ENCODE measurements at places on chromosomes 5 and 9. TPM values are rescaled to one million over a fixed set of nuclear protein-coding genes. Genes with fewer than 3 reads are reported as not detected.

DNA sequence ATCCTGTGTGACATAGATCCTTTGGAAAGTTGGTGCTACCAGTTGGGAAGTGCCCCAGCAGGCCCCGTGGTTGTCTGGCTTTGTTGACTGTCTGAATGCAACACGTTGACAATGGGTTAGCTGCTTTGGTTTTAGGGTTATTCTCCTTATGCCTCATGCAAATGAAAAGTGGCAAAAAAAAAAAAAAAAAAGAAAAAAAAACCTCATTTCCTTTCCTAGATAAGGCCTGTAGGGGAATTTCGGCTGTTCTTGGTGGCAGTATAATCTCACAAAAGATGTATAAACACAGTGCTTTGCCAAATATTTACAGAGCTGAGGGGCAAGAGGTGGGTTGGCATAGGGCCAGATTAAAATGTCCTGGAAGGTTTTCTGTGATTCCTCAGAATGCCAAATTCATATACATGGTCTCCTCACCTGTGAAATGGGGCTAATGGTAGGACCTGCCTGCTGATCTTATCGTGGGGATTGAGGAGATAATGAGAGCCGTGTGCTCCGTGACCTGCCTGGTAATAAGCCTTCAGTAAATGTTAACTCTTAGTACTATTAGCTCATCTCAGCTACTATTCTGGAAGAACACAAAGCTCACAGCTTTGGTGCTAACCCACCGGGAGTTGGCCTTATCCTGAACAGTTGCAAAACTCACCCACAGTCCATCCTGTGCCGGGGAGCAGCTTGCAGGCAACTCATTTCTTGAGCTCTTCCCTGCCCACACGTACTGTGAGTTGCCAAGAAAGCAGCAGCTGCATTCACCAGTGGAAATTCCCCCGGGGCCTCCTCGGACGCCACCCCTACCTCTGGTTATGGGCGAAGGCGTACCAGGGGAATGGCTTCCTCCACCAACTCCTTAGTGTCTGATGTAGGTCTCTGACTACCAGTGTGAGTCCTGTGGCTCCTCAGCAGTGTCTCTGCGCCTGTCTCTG lies 220.3 kb downstream of the NR3C1 start:
- peak; percentile 66 for DNase-seq

- no peak for DNase-seq
Observed at GRCh38 chr5:137433539-137433938, 65.6 kb downstream of the SPOCK1 start.

- peak; percentile 10 for DNase-seq
Observed at GRCh38 chr5:172002840-172003512, 3.5 kb downstream of the FBXW11 start.

- DNase-seq, result no peak
Observed at GRCh38 chr5:83689881-83690280, 30.8 kb downstream of the HAPLN1 start.

DNA sequence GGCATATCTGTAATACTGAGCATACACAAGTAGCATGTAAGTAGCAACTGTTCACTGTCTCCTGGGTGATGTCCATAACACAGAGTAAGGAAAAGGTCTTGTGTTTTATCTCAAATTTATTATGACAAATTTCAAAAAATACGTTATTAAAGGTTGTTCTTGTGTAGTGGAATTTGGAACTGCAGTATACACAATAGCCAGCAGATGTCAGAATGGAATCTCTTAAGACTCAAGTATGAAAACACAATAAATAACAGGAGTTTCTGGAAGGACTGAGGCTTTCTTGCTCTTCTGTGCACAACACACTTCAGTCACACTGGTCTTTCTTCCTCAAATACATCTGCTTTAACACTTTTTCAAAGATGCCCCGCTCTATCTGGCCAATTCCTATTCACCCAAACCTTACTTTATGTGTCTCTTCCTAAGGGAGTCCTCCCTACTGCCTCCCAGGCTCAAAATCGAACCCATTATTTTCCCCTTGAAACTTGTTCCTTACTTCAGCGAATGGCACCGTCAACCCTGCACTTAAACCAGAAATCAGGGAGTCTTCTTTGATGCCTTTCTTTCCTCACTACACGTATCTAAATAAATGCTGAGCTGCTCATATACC lies 6.5 kb upstream of the FBXO10 start:
- no peak for DNase-seq

GRCh38 chr5:149212198-149212951 lies 59.3 kb upstream of the AFAP1L1 start:
- no peak for DNase-seq

- DNase-seq, result no peak
Observed at GRCh38 chr5:134794082-134794481, 35.5 kb downstream of the DDX46 start.

DNA sequence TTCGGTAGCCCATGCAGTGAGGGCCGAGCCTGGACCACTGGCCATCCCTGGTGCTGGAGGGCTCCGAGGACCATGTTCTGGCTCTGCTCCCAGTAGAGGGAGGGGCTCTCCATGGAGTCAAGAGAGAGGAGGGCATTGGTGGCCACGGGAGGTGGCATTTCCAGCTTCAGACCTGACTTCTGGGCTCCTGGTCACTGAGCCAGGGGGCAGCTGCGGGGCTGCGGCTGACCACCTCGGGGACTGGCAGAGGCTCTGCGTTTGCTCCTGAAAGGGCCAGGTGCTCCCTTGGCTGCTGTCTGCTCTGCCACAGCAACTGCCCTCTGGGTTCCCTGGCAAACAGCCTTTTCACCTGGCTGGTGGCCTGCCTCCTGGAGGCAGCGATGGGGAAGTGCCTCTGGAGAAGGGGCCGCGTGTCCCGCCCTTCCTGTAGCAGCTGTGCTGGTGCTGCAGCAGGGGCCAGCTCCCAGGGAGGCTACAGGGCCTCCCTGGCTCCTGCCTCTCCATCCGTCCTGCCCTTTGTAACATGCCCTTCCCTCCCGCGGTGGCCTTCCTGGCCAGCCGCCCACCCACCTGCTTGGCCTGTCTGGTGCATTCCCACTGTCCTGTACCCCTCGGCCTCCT lies 144.6 kb downstream of the CACNA1B start:
- DNase-seq, result peak; percentile 29

DNA sequence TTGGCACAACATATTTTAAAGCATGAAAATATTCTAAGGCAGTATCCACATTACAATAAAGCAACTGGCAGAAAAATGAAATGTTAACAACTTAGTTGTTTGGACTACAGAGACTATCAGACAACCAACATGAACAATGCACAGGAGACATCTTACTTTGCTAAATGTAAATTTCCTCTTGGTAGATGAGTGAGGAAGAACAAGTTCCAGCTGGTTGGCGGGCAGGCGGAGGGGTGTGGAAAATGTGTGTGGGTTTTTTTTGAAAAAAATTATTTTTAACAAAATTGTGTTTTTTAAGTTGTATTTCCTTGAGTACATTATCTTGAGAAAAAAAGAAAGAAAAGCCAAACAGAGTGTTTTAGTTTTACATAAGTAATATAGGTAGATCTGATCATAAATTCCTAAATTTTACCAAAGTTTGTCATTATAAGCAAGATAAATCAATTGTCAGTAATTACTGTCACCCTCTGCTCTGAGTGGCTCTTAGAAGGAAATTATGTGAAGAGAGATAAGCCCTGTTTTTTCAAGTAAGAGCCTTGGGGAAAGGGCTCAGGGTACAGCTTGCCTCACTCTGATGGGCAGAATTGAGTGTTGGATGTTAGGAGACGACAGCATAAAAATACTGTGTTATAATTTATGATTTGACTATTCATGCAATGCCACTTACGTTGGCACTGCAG lies 42.5 kb downstream of the TMEM167A start:
- no peak for DNase-seq

DNA sequence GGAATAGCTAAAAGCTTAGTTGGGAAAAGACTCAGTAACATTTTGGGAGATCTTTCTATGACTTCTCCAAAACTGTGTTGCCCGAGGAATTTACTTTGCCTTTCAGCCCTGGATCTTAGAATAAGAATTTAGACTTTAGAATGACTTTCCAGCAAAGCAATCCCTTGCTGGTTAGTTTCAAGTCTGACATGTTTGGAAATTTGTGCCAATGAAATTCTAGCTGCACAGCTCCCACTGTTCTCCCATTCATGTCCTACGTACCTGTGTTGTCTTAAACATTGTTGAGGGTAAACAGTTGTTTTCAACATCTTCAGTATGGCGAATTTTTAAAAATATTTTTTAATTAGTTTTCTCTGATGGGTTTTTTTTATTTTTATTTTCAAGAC lies 111.4 kb downstream of the CCDC192 start:
- no peak for DNase-seq

- DNase-seq, result no peak
Observed at GRCh38 chr5:32130865-32131264, 43.3 kb downstream of the GOLPH3 start.

DNA sequence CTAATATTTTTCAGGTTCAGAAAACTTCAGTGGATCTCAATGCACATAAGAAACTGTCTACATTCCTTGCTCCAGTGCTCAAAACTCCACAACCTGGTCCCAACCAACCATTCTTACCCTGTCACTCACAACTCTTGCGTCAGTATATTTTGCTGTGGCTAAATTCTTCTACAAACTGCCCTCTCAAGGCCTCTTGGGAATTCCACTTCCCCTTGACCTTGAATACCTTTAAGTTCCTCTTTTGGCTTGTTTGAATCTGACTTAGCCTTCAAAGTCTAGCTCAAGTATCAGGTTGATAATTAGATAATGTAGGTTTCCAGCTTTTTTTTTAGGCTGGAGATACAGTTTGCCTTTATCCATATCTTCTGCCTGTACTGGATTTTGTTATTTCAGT lies 128.3 kb downstream of the SLF1 start:
- DNase-seq, result no peak

- DNase-seq, result no peak
Observed at GRCh38 chr5:36502608-36503007, 103.8 kb upstream of the SLC1A3 start.

Gene ARHGEF39
- 19.9 TPM for total RNA-seq

Gene FAM151B
- not detected for total RNA-seq

Gene TOR2A
- 16.1 TPM for total RNA-seq

Gene MPDZ
- total RNA-seq, result not detected

Gene LRRC70
- 0.34 TPM for total RNA-seq

Gene SMC5
- total RNA-seq, result 30.9 TPM

Gene WNT8A
- not detected for total RNA-seq

Gene PTGDS
- not detected for total RNA-seq

Gene ABLIM3
- not detected for total RNA-seq

Gene CLINT1
- 60.7 TPM for total RNA-seq

Gene CDC25C
- total RNA-seq, result 12.2 TPM

Gene ANKRD18B
- total RNA-seq, result 0.56 TPM

Data from activated CD8-positive, alpha-beta T cell treated with anti-CD3 and anti-CD28 coated beads for 36 hours (primary cell).